ENCODE measurements at places on chromosomes 6 and 20.

DNA sequence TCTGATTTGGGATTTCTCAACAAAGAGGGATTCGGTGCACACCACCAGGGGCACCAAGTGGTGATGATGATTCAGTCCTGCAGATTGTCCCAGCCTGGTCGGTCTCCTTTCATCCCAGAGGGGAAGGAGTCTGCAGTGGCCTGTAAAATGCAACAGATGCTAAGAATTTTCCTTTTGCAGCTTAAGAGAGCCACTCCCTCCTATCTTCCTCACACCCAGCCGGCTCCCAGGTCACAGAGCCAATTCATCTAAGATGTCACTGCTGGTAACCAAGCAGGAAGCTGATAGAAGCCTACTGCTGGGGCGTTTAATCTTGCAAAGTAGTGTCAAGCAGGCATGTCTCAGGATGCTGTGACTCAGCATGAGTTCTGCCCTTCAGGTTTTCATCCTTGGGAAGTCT, 203.8 kb upstream of the LRFN2 start:
- no peak for DNase-seq

- no peak for DNase-seq
Measured at GRCh38 chr6:12138381-12138780, 126.3 kb downstream of the HIVEP1 start.

- no peak for DNase-seq
Measured at GRCh38 chr6:34059914-34060313, 86.0 kb downstream of the GRM4 start.

- DNase-seq = no peak
Measured at GRCh38 chr6:39202166-39202565, 27.1 kb downstream of the KCNK5 start.

DNA sequence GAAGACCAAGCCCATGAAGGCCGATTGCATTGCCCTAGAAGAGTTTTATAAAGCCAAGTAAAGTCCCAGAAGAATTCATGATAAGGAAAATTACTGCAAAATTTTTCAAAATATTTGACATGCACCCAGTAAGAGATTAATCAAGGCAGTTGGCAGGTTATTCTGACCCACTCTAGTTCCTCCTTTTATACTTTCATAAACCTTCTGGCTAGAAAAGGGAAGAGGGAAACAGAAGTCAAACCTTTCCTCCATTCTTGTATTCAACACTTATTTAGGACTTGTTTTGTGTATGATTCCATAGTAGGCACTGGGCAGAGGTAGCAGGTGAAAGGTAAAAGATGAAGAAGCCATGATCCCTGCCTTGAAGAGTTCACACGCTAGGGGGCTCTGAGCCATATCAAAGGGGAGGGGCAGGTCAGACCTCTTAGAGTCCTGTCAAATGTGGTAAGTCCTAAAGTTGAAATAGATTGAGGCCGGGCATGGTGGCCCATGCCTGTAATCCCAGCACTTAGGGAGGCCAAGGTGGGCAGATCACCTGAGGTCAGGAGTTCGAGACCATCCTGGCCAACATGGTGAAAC, 85.4 kb downstream of the NDUFAF5 start:
- no peak for DNase-seq

GRCh38 chr6:41683523-41684310, 45.4 kb downstream of the MDFI start:
- peak; percentile 50 for DNase-seq

GRCh38 chr6:21331235-21331634, 262.3 kb upstream of the SOX4 start:
- DNase-seq = no peak

DNA sequence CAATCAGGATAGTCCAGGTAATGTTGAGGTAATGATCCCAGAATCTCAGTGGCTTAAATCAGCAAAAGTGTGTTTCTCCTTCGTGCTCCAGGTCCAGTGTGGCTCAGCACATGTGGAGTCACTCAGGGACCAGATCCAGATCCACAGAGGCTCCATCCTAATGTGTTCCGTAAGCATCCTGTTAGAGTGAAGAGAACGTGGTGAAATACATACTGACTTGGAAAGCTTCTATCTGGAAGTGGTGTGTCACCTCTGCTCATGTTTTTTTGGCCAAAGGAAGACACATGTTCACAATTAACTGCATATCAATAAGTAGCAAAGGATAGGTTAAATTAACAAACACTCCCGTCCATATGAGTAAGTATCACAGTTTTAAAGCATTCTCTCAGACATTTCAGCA, 26.8 kb upstream of the PREP start:
- no peak for DNase-seq

DNA sequence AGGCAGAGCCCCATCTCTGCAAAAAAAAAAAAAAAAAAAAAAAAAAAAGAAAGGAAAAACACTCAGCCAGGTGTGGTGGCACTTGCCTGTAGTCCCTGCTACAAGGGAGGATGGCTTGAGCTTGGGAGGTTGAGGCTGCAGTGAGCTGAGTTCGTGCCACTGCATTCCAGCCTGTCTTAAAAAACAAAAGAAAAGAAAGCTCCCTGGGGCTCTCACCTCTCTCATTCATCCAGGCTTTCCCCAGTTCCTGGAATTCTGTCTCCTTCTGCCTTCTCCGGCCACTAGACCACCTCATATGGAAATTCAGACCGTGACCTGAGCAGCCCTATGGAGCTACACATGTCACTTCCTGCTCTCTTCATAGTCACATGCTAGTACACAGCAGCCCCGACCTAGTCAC, 101.1 kb upstream of the TAB2 start:
- no peak for DNase-seq

DNA sequence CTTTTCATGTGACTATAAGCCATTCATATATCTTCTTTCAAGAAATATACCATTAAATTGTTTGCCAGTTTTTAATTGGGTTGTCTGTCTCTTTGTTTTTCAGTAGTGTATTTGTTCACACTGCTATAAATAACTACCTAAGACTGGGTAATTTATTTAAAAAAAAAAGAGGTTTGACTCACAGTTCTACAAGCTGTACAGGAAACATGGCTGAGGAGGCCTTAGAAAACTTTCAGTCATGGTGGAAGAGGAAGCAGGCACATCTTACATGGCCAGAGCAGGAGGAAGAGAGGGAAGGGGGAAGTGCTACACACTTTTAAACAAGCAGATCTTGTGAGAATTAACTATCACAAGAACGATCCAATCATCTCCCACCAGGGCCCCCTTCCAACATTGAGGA, 255.3 kb downstream of the EPM2A start:
- DNase-seq = no peak

DNA sequence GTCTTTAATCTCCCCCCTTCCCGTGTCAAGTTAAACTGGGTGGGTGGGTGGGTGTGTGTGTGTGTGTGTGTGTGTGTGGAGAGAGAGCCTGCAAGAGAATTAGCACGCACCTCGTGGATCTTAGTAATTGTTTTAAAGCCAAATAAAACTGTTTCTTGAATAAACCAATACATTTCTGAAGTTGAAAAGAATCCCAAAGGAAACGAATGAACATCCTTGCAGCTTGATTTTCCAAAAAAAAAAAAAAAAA, 381 bp upstream of the BICRAL start:
- DNase-seq = no peak

- no peak for DNase-seq
Measured at GRCh38 chr6:25142506-25142905, 136.7 kb upstream of the CARMIL1 start.

DNA sequence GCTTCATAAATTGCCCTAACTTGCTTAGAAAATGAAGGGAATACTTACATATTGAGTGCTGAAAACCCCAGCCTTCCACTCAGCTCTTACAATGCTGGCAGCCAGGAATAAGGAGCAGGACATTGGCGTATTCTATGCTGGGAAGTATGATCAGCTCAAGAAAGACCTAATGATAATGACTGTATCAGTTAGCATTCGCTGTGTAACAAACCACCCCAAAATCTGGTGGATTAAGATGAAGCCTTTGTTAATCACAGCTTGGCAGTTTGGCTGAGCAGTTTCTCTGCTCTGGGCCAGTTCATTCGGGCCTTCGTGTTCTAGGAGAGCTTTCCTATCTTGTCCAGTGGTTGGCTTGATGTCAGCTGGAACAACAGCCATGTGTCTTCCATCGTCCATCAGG, 33.4 kb upstream of the TUBB2A start:
- DNase-seq = no peak

DNA sequence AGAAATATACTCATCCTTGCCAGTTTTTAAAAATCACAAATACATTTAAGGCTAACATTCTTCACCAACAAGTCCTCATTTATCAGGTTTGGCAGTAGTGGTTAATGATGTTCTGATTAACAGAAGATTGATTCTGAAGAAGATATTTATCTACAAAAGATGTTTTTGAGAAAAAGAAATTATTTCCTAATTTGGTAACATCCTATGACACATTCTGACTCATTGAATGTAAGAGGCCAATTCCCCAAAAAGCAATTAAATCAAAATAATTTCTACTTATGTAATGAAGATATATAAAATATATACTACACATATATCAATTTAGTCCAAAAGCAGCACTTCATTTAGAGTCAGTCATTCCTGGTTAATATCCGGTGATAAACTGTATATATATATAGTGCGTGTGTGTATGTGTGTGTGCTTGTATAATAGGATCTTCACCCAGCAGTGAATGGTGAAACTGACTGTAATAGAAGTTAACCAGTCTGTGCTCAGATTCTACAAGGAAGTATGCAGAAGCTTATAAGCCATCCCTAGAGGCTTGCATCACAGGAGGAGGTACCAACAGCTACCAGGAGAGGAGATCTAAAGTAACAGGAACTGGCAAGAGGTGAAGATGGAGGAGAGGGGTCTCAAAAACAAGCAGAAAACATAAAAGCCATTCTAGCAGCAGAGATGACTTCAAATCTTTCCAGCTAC, 82.9 kb upstream of the MARCKS start:
- DNase-seq = no peak

DNA sequence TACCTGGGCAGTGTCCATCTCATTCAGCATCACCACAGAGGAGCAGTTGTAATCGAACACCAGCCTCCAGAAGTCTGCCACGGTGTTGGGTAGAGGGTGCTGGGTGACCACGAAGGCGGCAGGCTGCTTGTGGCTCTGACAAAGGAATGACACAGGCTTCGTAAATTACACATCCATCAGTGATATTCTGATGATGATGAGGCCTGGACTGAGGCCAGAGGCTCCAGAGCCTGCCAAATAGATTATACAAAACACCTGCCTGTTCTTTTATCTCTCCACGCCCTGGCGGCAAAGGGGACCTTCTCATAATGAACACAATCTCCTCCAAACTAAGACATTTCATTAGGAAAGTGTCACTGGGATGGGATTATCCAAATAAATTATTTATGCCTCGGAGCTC, 480.2 kb upstream of the CHD6 start:
- DNase-seq = no peak

DNA sequence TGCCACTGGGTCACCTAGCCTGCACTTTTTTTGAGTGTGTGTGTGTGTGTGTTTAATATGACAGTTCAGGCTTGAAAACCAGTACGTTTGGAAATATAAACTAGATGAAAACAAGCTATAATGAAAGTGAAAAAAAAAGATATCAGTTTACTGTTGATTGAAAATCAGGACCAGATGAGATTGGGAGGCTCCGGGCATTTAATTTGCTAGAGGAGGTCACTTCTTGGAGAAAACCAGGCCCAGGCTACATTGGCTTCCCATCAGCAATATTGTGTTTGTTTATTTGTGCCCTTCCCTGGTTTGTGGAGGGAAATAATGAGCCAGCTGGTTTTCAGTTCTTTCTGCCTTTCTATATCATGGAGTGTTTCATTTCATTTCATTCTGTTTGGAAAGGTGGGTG, 246.6 kb upstream of the JAG1 start:
- no peak for DNase-seq

- DNase-seq = no peak
Measured at GRCh38 chr6:91240878-91241603, 654.2 kb upstream of the MAP3K7 start.

DNA sequence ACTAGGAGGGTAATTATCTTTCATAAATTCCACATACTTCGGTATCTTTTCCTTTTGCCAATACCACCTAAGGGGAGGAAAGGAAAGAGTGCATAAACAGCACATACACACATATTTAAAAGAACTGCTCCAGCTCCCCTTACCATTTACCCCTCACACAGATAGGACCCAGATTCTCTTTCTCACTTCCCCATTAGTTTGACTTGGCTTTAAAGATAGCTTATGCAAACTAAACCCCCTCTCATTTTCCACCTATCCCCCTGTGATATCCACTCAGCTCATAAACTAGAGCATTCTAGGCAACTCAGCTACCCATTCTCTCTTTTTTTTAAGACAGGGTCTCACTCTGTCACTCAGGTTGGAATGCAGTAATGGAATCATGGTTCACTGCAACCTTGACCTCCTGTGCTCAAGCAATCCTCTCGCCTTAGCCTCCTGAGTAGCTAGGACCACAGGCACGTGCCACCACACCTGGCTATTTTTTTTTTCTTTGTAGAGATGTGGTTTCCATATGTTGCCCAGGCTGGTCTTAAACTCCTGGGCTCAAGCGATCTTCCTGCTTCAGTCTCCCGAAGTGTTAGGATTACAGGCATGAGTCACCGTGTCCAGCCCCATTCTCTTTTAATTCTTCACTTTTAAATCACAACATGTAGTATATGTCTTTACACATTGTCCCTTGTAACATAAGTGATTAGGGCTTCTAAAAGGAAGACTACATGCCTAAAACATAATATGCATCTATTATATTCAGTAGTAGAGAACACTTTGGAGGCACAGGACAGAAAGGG, 4.0 kb downstream of the FUCA2 start:
- DNase-seq = no peak

DNA sequence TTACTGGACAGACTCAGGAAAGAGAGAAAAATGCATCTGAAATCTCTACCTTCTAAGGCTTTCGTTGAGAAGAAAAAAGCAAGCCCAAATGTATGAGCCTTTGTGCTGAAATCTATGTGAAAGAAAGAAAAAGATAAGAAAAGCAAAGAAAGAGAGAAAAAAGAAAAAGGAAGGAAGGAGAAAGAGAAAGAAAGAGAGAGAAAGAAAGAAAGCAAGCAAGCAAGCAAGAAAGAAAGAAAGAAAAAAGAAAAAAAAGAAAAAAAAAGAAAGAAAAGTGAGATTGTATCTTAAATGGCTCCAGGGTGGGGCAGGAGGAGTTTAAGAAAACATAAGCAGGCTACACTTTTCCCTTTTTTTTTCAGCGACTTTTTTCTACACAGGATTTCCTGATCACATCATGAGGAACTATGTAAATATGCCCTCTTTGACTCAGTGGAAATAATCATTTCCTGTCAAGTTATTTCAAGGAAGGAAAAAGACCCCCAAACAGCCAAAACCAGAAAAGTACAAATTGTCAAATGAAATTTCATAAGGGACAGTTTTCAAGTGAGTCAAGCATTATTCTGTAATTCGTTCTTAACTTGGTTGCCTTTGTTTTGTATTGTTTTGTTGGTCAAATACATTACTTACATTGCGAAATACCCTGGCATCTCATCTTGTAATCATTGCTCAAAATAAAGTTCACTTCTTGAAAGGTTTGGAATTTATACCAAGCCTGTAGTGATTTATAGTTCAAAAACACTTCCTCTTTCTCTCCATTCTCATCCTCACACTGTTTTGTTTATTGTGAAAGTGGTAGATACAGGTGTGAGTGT, 79.5 kb upstream of the RNF217 start:
- no peak for DNase-seq

- DNase-seq = no peak
Measured at GRCh38 chr6:166346965-166347364, 4.6 kb upstream of the SFT2D1 start.

All from stimulated activated CD8-positive, alpha-beta memory T cell treated with anti-CD3 and anti-CD28 coated beads, Interleukin-4, amount 100 ng/mL, for 4 hours (primary cell).